ENCODE measurements at places on chromosomes 3 and 15.

DNA sequence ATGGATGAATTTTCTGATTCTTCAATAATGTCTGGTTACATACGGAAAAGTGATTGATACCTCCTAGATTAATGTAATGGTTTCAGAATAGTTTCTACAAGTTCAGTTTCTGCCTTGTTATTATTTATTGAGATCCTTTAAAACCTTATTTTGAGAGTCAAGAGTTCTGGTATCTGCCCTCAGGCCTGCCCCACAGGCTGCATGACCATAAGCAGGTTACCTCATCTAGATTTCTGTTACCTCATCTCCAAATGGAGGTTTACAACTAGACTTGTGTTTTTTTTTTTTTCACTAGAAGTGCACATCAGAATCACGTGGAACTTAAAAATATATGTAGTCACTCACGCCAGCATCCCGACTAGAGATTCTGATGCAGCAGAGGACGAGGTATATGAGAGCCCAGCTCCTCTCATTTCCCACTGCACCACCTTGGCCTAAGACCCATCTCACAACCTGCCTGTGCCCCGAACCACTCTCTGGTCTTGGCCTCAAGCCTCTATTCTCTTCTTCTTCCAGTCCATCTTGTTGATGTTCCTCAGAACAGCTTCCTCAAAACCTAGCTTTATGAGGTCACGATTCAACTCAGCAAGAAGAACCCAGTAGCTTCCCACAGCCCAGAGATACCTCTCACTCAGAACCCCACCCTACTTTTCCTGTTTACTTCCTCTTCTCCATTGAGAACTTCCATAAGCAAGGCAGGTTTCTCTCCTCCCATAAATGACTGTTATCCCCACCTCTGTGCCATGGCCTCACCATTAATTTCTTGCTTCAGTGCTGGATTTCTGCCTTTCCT lies 353.4 kb downstream of the CHST2 start:
- no peak overlapping the region for H3K27ac ChIP-seq
- no peak overlapping the region for H3K4me3 ChIP-seq
- no peak for DNase-seq

- H3K4me3 ChIP-seq: no peak overlapping the region
- H3K36me3 ChIP-seq: no peaks in the 10 kb centered on the region
- H3K4me1 ChIP-seq: no peaks in the 10 kb centered on the region
Observed at GRCh38 chr3:127121885-127122284, 71.0 kb upstream of the PRR23E start.

DNA sequence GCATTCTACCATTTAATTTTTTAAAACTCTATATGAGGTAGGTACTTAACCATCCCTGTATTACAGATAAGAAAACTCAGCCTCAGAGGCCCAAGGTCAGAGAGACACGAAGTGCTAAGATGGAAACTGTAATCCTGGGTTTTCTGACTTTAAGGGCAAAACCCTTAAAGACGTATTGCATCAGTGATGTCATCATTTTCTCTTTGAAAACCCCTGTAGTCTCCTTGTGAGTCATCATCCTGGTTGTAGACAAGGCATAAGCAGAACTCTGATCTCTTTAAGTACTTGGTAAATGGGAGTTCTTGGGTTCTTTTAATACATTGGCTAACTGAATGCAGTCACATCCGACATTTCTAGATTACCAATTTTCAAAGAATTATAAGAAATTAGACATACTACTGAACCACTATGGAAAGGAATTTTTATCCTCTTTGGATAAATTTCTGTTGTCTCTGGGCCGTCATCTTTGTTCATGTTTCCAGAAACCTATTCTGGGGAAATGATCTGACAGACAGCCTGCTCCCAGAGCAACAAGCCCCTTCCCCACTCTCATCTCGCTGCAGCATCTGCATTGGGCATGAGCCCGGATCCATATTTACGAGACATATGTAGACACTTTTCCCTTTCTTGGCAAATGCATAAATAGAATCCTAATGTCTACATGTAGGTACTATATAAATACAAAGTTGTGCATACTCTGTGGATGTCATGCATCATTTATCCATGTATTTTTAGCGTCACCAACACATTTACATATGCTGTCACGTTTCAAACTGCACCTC lies 48.7 kb upstream of the MDFIC2 start:
- no peaks in the 10 kb centered on the region for H3K27me3 ChIP-seq
- no peak overlapping the region for H3K27ac ChIP-seq
- no peak for DNase-seq
- H3K4me3 ChIP-seq: no peak overlapping the region
- no peaks in the 10 kb centered on the region for H3K36me3 ChIP-seq
- no peaks in the 10 kb centered on the region for H3K4me1 ChIP-seq

DNA sequence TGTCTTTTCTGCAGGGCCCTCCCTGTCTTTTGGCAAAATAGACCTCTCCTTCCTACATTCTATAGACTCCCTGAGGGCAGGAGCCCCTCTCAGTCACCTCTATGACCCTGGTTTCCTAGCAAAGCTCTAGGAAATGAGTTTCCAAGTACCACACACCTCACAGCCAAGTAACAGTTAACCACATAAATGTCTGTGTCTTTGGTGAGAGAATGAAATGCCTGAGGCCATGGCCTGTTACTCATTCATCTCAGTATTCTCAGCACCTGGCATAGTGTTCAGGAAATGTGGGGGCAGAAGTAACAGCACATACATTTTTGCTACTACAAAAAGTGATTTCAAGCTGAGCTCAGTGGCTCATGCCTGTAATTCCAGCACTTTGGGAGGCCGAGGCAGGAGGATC lies 21.0 kb downstream of the RFT1 start:
- no peak for DNase-seq
- no peak overlapping the region for H3K4me3 ChIP-seq
- peaks cover 22% of the 10 kb centered on the region for H3K36me3 ChIP-seq
- H3K27ac ChIP-seq: no peak overlapping the region
- peaks cover 3% of the 10 kb centered on the region for H3K4me1 ChIP-seq

GRCh38 chr3:61803983-61804382 lies 242.6 kb downstream of the PTPRG start:
- no peaks in the 10 kb centered on the region for H3K27me3 ChIP-seq
- H3K4me1 ChIP-seq: peaks cover 7% of the 10 kb centered on the region
- no peak overlapping the region for H3K4me3 ChIP-seq
- H3K27ac ChIP-seq: no peak overlapping the region
- no peaks in the 10 kb centered on the region for H3K36me3 ChIP-seq

DNA sequence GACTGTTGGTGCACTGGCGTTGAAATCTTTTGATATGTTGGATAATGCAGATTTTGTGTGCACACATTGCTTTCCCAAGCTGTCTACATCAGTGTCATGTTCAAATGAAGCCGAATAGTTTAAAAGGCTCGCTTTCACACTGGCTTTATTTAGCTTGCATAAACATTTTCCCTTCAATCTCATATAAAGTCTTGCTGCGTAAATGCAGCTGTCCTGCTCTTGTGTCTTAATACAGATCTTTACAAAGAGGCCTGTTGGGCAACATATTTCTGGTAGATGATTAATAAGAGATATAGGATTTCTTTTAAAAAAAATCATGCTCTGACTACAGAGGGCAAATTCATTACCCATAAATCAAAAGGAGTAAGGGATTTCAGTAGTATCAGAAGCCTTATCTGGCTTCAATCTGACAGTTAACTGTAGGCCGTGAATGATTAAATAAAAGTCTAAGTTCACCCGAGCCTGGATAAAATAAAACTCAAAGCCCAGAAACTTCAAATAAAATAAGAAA lies 937.2 kb downstream of the FHIT start:
- no peaks in the 10 kb centered on the region for H3K27me3 ChIP-seq
- no peak overlapping the region for H3K4me3 ChIP-seq
- no peak overlapping the region for H3K27ac ChIP-seq
- H3K36me3 ChIP-seq: no peaks in the 10 kb centered on the region

GRCh38 chr3:193594946-193595689 lies 2.1 kb downstream of the OPA1 start:
- peaks cover 9% of the 10 kb centered on the region for H3K4me1 ChIP-seq
- H3K36me3 ChIP-seq: no peaks in the 10 kb centered on the region
- H3K27ac ChIP-seq: no peak overlapping the region
- H3K4me3 ChIP-seq: no peak overlapping the region
- H3K27me3 ChIP-seq: no peaks in the 10 kb centered on the region
- DNase-seq: no peak

Measured in spinal cord (tissue), 10 donors.